ENCODE measurements at places on chromosomes 3 and 15. TPM values are rescaled to one million over a fixed set of nuclear protein-coding genes. Genes with fewer than 3 reads are reported as not detected.

- DNase-seq = no peak
- peaks cover 26% of the 10 kb centered on the region for H3K36me3 ChIP-seq
- H3K4me1 ChIP-seq = peaks cover 17% of the 10 kb centered on the region
Observed at GRCh38 chr15:49135911-49136310, 19.5 kb downstream of the COPS2 start.

DNA sequence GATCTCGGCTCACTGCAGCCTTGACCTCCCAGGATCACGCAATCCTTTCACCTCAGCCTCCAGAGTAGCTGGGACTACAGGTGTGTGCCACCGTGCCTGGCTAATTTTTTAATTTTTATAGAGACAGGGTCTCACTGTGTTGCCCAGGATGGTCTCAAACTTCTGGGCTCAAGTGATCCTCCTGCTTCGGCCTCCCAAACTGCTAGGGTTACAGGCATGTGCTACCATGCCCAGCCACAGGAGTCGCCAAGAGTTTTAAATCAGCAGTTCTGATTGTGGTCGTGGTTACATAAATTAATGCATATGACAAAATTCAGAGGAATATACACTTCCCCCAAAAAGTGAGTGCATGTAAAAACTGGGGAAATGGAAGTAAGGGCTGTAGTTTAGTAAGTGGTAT lies 32.9 kb downstream of the MEGF11 start:
- no peaks in the 10 kb centered on the region for H3K36me3 ChIP-seq
- no peak for DNase-seq
- no peaks in the 10 kb centered on the region for H3K4me1 ChIP-seq
- H3K27ac ChIP-seq = no peak overlapping the region
- H3K27me3 ChIP-seq = peaks cover 13% of the 10 kb centered on the region

Gene DNASE1L3
- total RNA-seq = not detected

Gene CCR4
- 17.5 TPM for total RNA-seq

Data from activated naive CD8-positive, alpha-beta T cell treated with anti-CD3 and anti-CD28 coated beads, Interleukin-2, amount 10 ng/mL, durations not matched to agents 7 days and 5 days (primary cell).